Ecto neural progenitor cell (in vitro differentiated cells): ENCODE measurements at places on chromosomes 11 and 22.

- no peak for DNase-seq
Measured at GRCh38 chr11:60785806-60786361, 751 bp downstream of the MS4A10 start.

- no peak for DNase-seq
Measured at GRCh38 chr11:67083786-67084366, 27.2 kb downstream of the RHOD start.

- no peak for DNase-seq
Measured at GRCh38 chr11:125264100-125265022, 99.8 kb downstream of the PKNOX2 start.

DNA sequence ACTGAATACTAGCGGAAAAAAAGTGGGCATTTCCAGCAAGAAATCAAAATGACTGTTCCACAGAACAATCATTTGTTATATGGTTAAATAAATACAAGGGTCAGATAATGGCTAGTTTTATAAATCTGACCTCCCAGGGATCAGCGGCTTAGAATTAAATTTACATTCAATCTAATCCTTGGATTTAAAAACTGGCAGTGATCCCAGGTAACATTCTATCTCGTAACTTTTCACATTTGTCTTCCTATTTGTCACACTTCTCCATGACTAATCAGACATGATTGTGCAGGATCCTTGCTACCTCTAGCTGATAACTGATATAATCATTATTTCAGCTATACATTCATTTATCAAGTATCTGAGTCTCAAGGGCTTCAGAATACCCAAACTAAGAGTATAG is 2.9 kb upstream of the MMP3 start:
- DNase-seq: no peak

DNA sequence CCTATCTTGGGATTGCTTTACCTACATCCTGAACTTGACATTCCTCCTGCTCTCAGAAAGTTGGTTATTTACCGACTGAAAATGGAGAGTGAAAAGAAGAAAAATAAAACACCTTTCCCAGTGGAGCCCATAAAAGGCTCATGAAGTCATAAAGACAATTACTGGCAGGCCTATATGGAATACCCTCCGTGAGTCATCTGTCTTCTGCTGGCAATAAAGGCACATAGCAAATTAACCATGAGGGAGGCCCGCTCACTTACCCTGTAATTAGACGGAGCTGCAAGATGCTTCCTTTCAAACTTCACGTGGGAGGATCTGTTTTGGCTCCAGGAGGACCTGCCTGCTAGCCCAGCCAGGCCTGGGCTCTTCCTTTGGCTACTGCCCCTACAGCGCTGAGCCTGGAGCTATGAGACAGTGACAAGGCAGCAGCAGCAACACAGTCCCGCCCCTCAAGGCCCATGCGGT is 540.4 kb downstream of the BUD13 start:
- DNase-seq: no peak

DNA sequence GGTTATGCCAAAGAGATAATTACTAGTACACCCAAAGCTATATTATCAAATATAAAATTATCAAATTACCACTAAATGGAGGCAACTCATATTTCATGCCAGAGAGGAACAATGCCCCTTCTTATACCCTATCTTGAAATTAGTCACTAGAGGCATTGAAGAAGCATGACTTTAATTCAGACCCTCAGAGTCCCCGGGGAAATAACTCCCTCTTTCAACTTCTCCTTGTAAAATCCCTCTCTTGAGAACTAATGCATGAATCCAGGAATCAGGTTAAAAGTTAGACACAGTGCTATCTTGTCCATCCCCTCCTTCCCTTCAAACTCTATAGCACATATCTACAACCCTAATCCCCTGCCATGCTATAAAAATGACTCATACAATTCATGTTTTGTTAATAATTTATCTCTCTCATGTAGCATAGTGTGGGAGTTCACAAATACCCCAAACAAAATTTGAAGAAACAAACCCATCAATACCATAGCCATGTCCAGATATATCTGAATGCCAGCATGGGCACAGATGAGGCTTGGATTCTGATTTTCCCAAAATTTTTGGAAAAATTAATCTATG is 665.4 kb downstream of the KCNA4 start:
- DNase-seq: no peak

- no peak for DNase-seq
Measured at GRCh38 chr11:114059984-114060391, 477 bp downstream of the ZBTB16 start.

DNA sequence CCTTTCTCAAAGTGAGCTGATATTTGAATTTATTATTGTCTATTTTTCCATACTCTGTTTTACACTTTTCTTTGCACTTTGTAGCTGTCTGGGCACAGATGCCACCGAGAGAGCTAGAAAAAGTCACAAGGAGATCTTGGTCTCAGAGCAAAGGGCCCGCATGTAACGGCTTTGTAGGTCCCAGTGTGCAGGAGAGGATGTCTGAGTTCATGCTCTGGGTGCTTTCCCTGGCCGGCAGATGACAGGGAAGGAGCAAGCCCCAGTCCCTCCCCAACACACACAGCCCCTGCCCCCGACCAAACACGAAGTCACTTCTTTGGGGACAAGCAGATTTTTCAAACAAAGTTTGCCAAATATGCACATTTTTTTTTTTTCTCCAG is 55.8 kb downstream of the SMIM38 start:
- no peak for DNase-seq

DNA sequence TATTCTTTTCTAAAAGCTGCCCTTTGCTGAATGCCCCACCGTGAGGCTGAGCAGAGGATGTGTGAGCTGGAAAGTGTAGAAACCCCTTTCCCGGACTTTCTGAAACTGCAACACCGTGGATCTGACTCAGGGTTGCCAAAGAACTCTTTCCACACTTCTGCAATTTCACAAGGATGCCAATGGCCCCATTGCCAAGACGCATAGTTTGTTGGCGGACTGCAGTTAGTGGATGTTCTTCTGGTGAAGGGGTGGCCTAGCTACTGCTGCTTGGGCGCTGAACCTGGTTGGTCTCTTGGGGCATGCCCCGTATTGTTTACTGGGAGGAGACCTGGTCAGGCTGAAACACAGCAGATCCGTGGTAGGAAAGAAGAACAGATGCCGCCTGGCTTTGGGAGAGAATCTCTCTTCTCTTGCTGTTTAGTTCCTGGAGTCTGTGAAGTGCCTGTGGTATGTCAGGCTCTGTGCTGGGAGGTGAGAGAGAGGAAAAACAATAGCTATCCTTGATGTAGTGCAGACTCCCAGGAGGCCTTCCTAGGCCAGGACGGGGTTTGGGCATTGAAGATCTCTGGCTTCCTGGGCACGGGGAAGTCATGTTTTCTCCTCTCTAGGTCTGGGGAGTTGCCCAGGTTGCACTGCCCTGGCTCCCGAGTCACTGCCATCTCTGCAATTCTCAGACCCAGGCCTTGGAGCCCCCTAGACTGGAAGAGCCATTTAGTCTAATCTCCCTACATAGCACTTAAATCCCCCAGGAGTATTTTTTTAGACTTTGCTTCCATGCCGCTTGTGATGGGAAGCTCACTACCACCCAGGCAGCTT is 26.9 kb downstream of the CD82 start:
- DNase-seq: no peak

DNA sequence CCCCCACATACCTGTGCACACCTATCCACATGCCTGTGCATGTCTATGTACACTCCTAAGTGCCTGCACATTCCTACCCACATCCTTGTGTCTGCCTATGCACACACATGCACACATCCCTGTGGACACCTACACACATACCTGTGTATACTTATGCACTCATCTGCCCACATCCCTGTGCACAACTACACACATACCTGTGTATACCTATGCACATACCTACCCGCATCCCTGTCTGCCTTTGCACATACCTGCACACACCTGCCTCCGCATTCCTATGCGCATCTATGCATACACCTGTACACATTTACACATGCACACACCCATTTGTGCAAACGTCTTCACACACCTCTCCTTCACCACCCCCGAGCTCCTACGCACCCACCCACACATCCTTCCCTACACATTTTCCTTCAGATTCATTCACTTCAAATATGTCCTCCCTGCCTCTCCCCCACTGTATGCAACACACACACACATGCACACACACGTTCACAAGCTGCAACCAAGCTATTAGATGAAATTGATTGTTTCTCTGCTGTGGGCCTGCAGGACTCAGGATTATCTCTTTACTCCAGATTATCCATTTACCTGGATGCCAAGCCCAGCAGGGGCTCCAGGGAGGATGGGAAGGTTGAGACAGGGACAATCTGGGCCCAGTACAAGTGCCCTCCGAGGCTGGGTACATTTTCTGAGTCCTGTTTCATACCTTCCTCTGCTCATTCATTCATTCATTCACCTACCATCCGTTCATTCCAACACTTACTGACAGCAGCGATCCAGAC is 53.2 kb downstream of the TSPAN18 start:
- no peak for DNase-seq

- peak; percentile 89 for DNase-seq
Measured at GRCh38 chr22:50326956-50327710, at the start of gene DENND6B. TSS of gene DENND6B (minus strand) at chr22:50327012. CDS start at chr22:50326988, 24 bp downstream.

DNA sequence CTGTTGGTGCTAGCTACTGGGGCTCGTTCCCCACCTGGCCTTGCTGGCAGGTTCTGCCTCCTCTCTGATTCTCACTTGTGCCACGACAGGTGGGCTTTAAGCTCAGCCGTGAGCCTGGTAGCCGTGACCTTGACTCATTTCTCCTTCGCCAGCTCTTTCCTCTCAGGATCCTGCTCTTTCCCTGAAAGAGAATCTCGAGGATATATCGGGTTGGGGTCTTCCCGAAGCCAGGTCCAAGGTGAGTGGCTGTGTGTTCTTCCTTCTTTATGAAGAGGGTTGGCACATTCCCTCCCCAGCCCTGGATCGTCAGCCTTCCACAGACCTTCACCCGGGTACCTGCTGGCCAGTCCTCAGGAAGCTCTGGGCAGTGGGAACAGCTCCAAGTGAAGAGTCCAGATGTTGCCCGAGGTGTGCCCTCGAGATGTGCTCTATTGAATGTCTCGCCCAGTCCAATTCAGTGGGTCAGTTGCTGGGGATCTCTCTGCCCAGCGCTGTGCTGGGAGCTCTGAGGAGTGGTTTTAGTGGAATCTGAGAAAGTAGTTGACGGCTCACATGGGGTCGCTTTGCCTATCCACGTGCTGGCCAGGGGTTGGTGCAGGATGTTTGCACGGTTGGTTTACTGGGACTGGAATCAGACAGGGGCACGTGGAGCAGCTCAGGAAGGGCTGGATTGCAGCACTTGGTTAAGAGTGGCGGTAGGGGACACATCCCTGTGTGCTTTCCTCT is 1.4 kb downstream of the ZNF74 start:
- DNase-seq: peak; percentile 46

GRCh38 chr11:117691516-117691915 is 105.5 kb downstream of the DSCAML1 start:
- DNase-seq: no peak

DNA sequence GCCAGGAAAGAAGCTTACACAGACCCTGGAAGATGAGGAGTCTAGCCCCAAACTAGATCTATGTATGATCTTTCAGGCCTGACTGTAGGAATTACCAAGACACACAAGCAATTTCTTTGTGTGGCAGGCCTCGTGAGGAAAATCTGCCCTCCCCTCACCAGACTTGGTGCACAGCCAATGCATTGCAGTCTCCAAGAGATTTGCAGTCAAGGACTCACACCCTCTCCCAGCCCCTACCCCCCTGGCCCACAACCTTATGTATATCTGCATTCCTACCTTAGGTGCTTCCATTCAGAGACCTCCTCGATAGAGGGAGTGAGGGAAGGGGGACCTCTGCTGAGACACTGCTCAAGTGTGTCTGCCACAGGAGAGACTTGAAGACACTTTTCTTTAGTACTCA is 9.8 kb downstream of the OR8B12 start:
- no peak for DNase-seq

DNA sequence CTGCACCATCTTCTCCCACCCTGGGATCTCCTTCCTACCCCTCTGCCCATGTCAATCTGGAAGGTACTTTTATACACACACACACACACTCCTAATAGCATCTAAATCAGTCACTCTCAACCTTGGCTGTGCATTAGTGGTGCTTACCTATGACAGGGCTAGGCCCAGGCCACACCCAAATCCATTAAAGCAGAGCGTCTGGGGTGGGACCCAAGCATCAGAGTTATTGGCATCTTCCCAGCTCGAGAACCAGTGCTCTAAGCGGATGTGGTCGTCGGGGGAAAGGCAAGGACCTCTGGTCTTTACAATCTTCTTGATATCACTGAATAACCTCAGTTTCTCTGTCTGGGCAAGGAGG is 194.6 kb downstream of the TRIM29 start:
- no peak for DNase-seq

- no peak for DNase-seq
Measured at GRCh38 chr11:47506373-47506772, 46.6 kb downstream of the CELF1 start.

DNA sequence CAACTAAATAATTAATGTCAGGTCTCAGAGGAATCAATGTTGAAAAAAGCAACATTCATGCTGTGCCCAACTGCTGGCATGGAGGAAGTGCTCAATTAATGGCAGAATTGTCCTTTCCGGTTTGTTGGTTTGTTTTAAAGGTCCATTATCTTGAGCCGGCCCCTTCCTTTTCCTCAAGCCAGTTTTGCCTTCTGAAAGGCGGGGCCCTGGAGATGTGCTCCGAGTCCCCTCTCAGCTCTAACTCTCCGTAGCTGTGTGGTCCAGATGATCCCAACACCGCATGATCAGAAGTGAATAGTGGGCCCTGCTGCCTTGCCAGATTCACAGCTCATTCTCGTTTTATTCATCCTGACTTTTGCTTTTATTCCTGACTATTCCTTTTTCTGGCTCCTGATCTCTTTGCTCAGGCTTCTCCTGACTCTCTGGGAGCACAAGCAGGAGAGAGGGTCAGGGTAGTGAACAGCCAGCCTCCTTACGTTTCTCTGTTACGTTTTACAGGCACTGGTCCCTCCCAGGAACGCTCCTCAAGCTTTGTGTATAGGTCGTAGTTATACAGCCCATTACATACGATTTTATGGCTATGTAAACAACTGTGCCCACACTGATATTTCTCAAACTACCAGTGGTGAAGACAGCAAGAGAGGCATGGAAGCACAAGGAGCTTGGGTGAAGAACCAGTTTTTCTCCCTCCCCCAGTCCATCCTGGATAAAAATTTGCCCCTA is 265.9 kb downstream of the LARGE1 start:
- DNase-seq: no peak

DNA sequence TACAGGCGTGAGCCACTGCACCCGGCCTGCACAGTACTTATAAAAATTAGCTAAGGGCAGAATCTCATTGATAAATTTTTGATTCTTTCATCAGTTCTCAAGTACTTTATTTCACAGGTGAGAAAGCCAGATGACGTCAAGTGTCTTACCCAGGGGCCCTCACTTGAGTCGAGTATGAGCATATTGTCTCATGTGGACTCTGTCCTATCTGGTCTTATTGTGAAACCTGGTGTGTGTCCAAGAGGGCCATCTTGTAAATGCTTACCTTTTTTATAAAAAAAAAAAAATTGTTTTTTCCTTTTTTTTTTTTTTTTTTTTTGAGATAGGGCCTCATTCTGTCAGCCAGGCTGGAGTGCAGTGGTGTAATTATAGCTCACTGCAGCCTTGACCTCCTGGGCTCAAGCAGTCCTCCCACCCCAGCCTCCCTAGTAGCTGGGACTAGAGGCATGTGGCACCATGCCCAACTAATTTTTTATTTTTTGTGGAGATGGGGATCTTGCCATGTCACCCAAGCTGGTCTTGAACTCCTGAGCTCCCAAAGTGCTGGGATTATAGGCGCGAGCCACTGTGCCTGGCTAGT is 6.0 kb downstream of the ACO2 start:
- DNase-seq: no peak
